Lower lobe of right lung (tissue), 2 donors: ENCODE measurements at places on chromosomes 16 and 17.
A peak's percentile ranks its signal among the peaks of the same experiment; 100 is the strongest.

DNA sequence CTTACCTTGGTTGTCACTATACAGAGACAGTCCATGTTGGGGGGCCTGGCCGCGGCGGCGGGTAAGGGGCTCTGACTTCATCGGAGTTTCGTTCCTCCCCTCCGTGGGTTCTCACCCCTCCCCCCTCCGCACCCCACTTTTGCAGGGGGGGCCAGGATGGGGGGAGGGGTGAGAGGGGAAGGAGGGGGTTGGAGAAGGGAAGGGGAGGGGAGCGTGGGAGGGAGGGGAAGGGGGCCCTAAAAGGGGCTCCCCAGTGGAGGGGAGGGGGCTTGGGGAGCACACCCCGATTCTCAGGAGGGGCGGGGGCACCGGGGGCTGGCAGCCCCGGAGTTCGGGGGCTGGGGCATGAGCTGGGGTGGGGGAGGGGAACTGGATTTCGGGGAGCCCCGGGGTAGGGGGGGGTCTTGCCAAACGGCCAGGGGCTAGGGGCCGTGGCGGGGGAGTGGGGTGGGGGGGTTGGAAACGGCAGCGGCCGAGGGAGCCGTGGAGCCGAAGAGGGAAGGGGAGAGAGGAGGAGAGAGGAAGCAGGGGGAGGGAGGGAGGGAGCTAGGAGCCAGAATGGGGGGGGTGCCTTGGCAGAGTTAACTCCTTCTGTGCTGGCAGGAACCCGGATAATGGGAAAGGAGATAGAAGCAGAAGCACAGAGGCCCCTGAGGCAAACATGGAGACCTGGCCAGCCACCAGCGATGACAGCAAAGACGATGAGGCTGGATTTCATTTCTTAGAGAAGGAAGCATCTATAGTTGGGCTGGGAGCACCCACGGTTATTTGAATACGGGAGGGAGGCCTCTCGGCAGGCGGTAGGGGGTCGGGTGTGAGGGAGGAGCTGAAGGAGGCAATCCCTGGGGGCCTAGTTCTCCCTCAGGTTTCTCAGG is 2.3 kb downstream of the DLG4 start:
- DNase-seq: no peak

GRCh38 chr16:50381679-50382440 is 13.1 kb upstream of the BRD7 start:
- DNase-seq: no peak

DNA sequence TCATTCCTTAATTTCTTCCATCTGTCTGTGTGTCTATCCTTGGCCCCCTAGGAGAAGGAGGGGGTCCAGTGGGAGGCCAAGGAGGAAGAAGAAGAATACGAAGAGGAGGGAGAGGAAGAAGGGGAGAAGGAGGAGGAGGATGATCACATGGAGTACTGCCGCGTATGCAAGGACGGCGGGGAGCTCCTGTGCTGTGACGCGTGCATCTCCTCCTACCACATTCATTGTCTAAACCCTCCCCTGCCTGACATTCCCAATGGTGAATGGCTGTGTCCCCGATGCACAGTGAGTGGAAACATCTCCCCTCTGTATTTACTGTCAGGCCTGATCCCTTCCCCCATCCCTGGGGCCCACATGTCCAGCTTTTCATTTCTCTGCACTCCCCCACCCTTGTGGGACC is 6.3 kb downstream of the CHD3 start:
- DNase-seq: no peak

DNA sequence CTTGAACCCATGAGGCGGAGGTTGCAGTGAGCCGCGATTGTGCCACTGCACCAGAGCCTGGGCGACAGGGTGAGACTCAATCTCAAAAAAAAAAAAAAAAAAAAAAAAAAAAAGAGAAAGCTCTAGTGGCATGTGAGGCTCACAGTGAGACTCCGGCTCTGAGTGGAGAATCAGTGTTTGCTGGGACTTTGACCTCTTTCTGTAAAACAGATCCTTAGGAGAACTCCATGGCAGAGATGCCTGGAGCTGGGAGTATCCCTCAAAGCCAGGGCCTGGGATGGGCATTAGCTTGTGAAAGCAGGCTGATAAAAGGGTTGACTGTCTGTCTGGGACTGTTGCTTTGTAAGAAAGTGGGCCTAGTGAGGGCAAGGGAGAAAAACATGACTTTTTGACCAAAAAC is 46.4 kb downstream of the ZNF207 start:
- DNase-seq: no peak

- peak; percentile 37 for DNase-seq
These were observed 14.6 kb upstream of the CLEC10A start for GRCh38 chr17:7094652-7095019.
